ENCODE measurements at places on chromosomes 12 and 14.

DNA sequence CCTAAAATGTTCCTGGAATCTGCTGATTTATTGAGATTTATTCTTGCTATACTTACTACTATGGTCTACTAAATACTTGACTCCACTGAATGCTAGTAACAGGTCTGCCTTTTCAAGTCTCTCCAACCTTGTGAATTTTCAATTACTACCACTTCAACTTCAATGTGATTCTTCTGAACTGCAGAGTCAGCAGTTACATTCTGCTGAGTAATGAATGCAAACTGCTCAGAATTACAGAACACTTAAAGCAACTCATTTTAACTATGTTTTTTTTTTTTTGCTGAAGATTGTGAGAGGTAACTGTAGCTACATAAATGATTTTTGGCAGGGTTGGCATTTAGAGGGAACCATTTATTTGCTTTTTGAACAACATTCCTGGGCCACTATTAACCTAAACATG lies 41.8 kb downstream of the ARF6 start:
- no peak for DNase-seq

- no peak for DNase-seq
Observed at GRCh38 chr14:103284574-103285467, 49.2 kb upstream of the EIF5 start.

DNA sequence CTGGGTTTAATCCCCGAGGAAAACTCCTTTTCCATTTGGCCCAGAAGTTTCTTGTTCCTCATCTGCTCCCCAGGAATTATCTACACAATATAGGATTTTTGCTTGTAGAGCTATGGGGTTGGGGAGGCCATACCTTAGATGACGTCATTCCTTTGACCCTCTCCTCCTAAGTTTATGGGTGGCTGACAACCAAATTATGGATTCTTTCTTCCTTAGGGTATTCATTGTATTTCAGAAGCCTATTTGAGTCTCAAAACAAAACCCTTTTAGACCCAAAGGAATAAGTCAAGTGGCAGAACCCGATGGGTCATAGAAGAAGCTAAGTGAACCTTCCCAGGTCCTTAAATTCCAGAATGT lies 14.2 kb downstream of the PROX2 start:
- DNase-seq: no peak

DNA sequence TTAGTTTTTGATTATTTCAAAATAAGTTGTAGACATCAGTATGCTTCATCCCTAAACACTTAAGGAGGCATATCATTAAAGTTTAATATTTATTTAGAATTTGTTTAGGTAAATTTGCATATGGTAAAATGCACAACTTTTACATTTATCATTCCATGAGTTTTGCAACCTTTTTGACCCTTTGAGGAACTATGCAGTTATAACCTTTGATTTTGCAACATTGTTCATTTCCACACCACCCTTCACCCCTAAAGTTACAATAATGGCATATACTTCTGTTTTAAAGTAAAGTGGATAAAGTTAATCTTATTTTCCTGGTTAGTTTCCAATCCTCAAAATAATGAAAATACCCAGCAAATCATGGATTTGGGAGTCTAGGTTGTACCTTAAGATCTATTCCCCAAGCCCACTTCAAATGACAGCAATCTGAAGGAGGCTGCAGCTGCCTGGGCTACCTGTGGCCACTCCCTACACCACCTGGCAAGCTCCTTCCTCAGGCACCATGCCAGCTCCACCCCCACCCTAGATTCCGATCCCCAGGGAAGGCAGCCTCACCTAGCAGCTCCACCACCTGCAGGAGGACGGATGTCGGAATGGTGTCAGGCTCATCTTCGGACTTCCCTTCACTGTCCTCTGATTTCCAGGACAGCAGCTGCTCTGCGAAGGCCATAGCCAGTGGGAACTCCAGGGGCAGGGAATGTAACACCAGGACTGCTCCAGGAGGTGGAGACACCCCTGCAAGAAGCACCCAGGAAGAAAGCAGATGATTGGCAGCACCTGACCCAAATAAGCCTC lies 65.1 kb downstream of the TRAFD1 start:
- no peak for DNase-seq

DNA sequence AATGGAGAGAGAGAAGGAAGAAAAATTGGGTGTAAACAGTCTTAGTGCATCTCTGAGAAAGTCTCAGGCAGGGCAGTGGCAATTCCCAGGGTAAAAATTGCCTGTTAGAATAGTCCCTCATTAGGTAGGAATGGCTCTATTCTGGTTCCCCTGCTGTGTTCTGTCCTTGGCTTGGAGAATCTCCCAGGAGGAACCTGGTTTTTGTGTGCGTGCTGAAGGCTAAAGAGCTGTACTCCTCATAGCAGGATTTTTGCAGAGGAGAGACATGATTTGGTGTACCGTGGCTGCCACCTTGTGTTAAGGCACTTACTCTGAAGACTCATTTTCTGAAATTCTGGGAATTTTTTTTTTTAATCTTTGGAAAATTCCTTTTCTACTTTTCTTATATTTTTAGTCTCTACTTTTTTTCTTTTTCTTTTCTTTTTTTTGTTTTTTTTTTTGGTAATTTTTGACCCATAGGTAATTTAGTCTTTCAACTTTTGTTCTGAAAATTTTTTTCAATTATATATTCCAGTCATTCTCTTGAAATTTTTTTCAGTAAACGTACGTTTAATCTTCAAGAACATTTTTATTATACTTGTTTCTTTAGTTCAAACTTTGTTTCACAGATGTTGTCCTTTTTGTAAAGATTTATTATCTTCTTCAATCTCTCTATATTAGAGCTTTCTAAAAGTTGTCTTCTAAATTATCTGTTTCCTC lies 63.8 kb downstream of the FBXO33 start:
- no peak for DNase-seq

DNA sequence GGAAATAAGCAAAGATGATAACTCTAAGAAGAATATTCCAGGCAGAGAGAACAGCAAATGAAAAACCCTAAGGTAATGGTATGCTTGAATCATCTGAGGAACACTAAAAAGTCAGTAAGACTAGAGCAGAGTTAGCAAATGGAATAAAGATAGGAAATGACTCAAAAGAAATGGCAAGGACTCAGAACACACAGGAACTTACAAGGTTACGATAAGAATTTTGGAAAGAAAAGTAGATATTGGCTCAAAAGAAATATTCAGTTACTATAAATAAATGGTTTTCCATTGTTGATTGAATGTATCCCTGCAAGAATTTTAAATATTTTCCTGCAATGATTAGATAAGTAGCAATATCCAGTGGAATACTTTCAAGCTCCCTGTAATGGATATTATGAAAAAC lies 705.8 kb downstream of the C12orf50 start:
- no peak for DNase-seq
